Hematopoietic multipotent progenitor cell treated with erythropoietin and hydrocortisone succinate and interleukin-3 and kit ligand, for 4 days (in vitro differentiated cells): ENCODE measurements at places on chromosomes 5 and 9.

DNA sequence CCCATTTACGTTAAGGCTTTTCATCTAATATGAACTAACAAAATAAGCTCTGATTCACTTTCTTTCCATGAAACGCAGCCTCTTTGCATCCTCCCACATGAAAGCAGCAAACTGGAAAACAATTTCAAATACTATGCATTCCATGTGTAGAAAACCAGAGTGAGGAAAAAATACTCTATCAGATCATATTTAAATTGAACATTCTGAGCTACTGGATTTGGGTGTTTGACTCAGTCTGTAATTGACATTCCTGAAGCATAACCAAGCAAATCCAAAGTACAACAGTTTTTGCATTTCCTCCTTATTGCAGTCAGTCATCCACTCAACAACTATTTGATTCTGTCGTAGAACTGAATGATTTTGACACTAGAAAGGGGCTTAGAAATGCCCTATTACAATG, 399.1 kb upstream of the NMUR2 start:
- no peak for DNase-seq

GRCh38 chr9:38195737-38196161, 126.7 kb upstream of the SHB start:
- DNase-seq, result no peak

GRCh38 chr9:136372561-136373299, 739 bp downstream of the CARD9 start:
- DNase-seq, result peak; percentile 92

DNA sequence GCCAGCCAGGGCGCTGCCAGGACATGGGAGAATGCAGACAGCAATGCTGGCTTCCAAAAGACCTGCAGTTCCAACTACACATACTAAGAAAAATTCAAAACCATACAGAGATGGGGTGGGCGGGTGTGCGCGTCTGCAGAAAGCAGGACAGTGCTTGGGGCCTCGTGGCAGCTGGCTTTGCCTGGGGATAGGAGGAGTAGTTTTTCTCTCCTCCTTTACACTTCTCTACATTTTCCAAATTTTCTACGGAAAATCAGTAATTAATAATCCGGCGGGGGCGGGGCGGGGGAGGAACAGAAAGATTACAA, 43.6 kb upstream of the SARDH start:
- no peak for DNase-seq

DNA sequence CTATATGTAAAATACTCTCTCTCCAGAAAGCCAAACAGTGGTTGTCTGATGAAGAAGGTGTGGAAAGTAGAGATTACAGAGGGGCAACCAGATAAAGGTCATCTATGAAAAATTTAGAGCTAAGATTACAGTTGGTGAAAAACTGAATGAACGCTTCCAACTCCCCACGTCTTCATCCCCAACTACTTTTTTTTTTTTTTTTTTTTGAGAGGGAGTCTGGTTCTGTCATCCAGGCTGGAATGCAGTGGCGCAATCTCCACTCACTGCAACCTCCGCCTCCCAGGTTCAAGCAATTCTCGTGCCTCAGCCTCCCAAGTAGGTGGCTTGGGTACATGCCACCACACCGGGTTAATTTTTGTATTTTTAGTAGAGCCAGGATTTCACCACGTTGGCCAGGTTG, 64.3 kb downstream of the RAPGEF6 start:
- no peak for DNase-seq

GRCh38 chr5:175623088-175623487, 34.8 kb upstream of the HRH2 start:
- DNase-seq, result no peak

DNA sequence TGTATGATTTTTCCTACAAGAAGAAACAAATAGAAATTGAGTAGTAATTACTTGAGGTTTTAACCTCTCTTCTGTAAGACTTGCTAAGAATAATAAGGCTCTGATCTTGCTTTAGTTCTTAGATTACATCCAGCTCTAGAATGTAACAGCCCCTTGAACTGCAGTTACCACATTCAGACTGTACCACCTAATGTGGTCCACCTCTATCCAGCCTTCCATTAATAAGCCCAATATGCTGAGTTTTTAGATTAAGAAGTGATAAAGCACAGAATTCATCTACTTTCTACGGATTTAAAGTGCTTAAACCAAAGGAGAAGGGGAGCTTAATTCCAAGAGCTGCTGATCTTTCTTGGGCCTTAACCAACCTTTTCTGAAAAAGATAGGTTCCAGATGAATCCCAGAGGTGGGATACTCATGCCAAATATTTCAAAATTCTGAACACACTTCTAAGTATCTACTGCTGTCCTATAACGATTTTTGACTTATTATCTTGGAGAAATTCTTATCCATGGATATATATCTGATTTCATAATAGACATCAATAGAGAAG, 131.5 kb downstream of the ZNF608 start:
- DNase-seq, result no peak

GRCh38 chr9:133945977-133946753, 46.0 kb downstream of the VAV2 start:
- no peak for DNase-seq

DNA sequence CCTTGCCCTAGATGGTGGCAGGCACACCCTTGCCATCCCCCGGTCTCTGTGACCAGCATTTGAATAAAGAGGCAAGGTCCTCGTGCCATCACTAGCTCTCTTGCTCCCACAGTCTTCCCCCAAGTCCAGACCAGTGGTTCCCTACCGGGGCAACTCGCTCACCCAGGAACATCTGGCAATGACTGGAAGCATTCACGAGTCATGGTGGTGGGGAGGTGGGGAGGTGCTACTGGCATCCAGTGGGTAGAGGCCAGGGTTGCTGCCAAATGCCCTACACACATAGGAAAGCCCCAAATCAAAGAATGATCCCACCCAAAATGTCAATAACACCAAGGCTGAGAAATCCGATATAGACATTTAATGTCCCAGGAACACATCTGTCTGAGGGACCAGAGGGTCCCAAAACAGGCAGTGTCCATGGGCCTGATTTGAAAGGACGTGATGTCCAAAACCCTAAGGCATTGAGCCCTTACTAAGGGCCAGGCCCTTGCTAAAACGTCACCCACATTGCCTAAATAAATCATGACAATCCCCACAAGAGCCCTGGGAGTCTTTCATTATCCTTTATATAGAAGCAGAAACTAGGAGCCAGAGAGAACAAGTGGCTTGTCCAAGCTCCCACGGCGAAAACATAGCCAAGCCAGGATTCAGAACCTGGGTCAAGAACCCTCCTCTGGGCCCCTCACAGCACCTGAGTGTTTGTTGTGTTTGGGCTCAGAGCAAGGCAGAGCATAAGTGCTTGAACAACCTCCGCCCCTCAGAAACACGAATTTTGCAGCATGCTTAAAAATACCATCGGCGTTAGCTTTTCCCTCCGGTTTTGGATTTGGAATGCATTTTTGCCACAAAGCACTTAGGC, 119.3 kb upstream of the WWC1 start:
- no peak for DNase-seq

DNA sequence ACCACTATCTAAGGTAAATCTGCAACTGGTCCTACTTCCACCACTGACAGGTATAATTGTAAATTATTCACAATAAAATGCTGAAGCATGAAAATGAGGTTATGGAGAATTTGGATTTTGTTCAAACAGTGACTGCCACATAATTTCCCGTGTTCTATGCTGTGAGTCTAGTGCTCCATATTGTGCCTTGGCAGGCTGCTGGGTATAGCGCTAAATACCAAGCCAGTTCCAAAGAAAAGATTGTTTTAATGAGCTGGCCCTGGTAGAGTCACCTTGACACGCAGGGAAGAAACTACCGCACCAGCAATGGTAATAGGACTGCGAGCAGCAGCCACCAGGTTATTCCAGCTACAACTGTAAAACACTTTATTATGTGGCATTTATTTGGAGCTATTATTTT, 30.4 kb downstream of the PSMB7 start:
- no peak for DNase-seq

DNA sequence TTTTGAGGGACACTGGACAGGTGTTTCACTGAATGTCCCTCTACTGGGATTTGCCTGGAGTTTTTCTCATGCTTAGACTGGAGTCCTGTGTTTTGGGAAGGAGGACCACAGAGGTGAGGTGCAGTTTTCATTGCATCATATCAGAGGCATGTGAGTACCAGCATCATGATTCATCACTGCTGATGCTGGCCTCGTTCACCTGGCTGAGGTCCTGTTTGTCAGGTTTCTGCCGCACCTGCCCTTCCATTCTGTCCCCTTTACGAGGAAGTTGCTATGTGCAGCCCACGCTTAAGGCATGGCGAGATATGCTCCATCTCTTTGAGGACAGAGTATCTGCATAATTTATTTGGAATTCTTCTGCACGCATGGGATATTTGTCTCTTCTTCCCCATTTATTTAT, 162.1 kb downstream of the TENT4A start:
- no peak for DNase-seq

GRCh38 chr5:43017428-43017815, 22.7 kb downstream of the ANXA2R start:
- peak; percentile 73 for DNase-seq

GRCh38 chr5:130331332-130331731, 427.1 kb downstream of the CHSY3 start:
- DNase-seq, result no peak

DNA sequence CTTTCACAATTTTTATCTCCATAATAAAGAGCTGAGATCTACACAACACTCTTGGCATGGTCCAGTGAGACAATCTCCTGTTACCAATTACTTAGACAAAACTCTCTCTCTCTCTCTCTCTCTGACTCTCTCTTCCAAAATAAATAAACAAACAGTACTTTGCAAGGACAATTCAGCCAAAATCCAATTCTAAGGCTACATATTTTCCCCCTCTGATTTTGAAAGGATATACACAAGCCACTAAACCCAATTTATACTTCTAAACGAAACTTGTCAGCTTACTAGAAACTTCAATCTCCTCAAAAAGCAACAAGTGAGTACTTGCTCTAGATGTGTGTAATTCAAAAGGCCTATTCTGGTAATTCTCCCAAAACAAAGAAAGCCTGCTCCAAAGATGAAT, 26.3 kb upstream of the TNPO1 start:
- no peak for DNase-seq
